Neuronal stem cell (in vitro differentiated cells): ENCODE measurements at places on chromosomes 2 and 18.

- no peak for DNase-seq
Observed at GRCh38 chr2:58195662-58196061, 45.5 kb downstream of the FANCL start.

DNA sequence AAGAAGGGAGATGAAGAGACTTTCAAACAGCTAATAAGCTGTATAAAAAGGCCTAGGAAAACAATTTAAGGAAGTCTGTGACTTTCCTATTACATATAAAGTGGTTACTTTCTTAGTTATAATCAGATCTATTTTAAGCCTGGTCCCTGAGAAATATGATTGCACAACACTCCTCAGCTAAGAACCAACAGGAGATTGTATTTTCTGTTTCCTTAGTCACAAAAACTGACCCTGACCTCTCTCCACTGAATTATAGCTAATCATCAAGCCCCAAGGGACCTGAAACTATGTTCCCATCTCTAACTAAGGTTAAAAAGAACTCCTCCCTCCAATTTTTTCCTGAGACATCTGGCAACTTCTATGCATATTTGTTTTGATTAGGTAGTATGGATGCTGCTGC lies 106.9 kb downstream of the ROCK1 start:
- DNase-seq = no peak

- no peak for DNase-seq
Observed at GRCh38 chr2:12017499-12018157, 271.2 kb downstream of the LPIN1 start.

DNA sequence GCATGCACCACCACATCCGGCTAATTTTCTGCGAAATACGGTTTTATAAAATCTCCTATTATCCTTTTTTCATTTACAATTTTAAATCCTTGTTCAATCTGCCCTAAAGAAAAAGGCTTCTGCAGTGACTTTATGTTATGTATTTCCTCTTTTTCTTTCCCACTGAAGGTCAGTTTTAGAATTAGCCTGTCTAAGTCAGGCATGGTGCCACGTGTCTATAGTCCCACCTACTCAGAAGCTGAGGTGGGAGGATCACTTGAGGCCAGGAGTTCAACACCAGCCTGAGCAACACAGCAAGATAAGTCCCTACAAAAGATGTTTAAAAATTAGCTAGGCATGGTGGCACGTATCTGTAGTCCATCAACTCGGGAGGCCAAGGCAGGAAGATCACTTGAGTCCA lies 39.8 kb upstream of the TNFRSF11A start:
- no peak for DNase-seq

GRCh38 chr2:164802095-164802707 lies 39.4 kb downstream of the COBLL1 start:
- no peak for DNase-seq

GRCh38 chr2:11482473-11483035 lies 16.6 kb upstream of the E2F6 start:
- DNase-seq = peak; percentile 89

DNA sequence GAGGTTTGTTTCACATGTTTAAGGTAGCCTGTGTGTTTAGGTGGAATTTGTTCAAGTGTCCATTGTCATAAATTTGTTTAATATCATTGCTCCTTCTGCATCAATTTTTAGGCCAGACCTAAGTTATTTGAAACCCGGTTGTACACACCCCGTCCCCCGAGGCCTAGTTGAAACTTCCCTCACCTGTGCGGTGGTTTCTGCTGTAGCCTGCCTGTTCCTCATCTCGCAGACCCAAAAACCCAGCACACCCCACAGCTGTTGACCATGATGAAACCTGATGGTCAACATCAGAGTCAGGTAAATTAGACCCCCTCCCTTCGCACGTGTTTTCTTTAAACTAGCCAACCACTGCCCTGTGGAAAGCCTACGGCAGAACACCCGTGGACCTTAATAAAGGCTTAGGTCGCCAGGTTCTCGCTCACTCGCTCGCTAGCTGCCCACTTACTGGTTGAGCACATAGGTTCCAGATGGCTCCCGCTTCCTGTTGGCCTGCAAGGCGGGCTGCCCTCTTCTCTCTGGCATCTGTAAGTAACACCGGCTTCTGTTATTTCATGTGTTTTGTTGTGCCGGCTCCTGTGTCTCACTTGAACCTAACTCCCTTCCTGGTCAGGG lies 64.4 kb downstream of the EML6 start:
- DNase-seq = no peak

- DNase-seq = no peak
Observed at GRCh38 chr2:111007757-111008688, 112.7 kb upstream of the BCL2L11 start.

GRCh38 chr2:171703574-171704347 lies 16.5 kb downstream of the DYNC1I2 start:
- DNase-seq = peak; percentile 30

- DNase-seq = no peak
Observed at GRCh38 chr2:178403671-178404306, 47.2 kb downstream of the PRKRA start.

DNA sequence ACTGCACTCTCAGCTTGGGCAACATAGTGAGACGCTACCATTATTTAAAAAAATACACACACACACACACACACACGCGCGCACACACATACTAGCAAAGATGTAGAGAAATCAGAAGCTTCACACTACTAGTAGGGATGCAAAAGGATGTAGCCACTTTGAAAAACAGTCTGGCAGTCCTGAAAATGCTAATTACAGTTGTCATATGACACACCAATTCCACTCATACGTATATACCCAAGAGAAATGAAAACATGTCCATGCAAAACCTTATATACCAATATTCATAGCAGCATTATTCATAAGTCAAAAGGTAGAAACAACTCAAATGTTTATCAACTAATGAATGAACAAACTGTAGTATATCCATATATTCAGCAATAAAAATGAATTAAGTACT lies 90.3 kb downstream of the SLC25A12 start:
- DNase-seq = no peak

DNA sequence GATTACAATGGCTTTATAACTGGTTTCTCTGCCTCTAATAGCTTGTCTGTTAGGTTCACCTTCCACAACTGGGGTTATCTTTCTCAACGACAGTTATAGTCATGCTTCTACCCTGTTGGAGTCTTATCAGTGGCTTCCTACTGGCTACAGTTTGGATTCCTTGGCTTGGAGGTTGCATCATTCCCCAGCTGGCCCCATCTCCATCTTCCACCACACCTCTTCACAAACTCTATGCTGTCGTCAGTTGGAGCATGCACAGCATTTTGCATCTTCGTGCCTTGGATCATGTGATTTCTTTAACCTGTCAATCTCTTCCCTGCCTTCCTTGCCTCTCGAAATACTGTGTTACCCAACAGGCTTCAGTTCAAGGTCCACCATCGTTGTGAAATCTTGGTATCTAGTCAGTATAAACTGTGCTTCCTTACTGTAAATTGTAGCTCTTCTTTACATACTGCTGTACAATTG lies 316.3 kb upstream of the CXCR4 start:
- DNase-seq = no peak

GRCh38 chr2:121524685-121525425 lies 5.8 kb upstream of the RNU4ATAC start:
- DNase-seq = no peak

- DNase-seq = no peak
Observed at GRCh38 chr18:76130845-76131244, 364.2 kb downstream of the ZNF516 start.

GRCh38 chr2:88874063-88874657 lies 182.7 kb downstream of the RPIA start:
- DNase-seq = peak; percentile 52

DNA sequence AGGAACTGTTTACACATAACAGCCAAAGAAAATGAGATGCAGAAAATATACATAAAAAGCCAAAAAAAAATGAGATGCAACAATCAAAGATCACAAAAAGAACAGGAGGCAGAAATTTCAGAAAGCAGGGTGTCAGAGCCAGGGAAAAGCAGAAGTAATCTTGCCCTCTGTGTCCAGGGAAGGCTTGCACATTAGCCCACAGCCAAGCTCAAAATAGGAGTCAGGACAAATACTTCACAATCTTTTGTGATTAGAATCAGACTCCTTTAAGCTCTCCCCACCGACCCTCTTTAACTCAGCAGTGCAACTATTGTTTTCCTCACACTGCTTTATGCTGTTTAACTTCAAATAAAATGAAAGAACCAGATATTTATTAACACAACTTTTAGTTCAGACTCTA lies 34.6 kb downstream of the IAH1 start:
- DNase-seq = no peak

- no peak for DNase-seq
Observed at GRCh38 chr2:169778446-169778845, 20.2 kb upstream of the SSB start.

DNA sequence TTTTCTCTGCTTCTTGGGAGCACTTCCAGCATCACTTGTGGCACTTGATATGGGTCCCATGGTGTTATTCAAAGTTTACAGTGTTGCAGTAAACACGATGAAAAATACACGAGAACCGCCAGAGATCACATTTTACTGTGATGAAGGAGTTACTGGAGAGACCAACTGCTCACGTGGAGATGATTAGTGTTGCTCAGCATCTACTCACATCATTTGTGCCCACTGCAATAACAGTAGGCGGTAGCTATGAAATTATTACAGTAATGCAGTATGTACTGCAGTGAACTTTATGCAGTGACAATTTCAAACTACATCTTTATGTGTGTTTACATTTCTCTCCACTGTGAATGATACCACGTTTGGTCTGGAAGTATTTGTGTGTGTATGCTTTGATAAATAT lies 93.5 kb downstream of the SLC4A3 start:
- no peak for DNase-seq

DNA sequence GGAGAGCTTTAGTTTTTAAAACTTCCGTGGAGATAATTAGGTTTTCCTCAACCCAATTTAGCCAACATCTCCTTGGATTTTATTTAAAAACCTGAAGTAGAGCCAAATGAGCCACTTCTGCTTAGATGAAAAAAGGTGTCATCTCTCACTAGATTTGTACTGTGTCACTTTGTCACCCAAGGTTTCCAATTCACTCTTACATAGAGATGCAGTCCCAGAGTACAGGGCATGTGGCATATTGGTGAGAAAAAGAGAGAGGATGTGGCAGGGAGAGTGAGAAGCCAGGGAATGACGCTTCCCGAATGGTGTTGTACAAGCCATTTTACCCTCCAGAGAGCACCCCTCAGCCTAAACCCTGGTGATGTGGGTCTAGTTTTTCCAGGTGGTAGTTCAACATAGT lies 44.4 kb upstream of the CTLA4 start:
- no peak for DNase-seq

DNA sequence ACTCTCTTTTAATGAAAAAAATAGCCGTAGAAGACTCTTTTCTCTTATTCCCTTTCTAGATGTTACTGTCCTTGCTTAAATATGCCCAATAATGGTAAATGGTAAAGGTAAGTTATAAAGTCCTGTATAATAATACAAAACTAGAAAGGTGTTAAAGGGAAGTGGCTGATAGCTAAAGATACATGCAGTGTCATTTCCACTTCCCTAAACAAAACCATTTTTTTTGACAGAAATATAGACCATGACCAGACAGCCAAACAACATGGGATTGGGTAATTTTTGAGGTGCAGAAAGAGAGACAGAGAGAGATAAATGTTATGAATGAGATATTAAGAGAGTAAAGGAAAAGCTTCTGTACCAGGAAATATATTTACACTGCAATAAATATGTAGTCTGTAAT lies 731.7 kb upstream of the REG3G start:
- DNase-seq = no peak

GRCh38 chr2:113201496-113202304 lies 27.9 kb downstream of the PSD4 start:
- no peak for DNase-seq

DNA sequence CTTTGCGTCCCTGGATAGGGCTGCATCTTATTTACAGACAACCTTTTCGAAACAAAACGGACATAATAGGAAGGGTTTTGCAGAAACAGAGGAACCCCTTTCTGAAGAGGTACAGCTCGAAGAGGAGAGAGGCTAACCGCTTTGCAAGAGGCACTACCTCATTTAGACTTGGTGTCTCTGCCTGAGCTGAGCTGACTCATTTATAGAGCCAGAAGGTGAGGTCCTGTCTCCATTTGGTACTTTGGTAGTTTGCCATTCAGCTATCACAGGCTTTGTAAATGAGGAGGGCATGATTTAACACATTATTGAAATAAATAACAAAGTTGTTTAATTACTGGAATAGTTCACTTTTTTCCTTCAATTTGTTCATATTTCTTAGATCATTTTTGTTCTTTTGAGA lies 2.2 kb upstream of the NXPH2 start:
- DNase-seq = no peak

DNA sequence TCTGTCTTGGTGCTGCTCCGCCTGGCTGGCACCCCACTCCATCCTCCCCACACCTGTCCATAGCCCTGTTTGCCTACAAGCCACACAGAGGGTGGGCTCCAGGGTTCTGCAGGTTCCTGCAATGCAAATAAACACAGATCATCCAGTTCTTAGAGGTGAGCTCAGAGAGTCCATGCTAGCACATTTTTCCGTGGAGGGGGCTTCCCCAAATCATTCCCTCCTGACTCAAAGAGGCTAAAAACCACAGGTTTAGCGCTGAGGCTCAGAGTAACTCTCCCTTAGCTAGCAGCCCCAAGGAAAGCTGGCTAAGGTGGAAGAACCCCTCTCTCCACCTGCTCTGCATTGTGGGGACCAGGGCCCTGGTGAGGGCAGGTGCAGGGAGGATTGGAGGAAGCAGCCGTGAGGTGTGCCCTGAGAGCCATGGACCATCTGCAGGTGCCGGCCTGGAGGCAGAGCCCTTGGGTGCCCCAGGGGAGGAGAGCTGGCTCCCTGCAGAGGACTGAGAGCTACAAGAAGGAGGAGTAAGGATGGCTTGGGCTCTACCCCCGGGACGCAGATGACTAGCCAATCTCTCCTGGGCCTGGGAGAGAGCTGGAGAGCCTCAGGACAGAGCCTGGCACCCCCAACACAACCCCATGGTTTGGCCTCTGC lies 23.8 kb upstream of the TEX44 start:
- DNase-seq = no peak

DNA sequence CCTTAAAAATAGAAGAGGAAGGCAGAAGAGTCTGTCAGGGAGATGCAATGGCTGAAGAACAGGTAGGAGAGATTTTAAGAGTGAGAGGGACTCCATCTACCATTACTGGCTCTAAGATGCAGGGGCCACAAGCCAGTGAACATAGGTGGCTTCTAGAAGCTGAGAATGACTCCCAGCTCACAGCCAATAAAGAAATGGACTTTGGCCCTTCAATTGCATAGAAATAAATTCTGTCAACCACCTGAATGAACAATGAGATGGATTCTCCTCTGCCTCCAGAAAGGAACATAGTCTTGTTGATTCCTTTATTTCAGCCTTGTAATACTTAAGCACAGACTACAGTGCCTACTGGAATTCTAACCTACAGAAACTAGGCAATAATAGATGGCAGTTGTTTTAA lies 603.3 kb upstream of the NXPH2 start:
- DNase-seq = no peak

- DNase-seq = peak; percentile 42
Observed at GRCh38 chr2:172427990-172428831, 825 bp downstream of the ITGA6 start.

GRCh38 chr2:18740474-18740881 lies 151.1 kb upstream of the NT5C1B start:
- no peak for DNase-seq

- no peak for DNase-seq
Observed at GRCh38 chr2:109647636-109648035, 33.5 kb downstream of the SOWAHC start.

- no peak for DNase-seq
Observed at GRCh38 chr2:107412209-107412904, 414.3 kb upstream of the RGPD4 start.
